A673 (cell line): ENCODE measurements at places on chromosomes 13 and 19. TPM values are rescaled to one million over a fixed set of nuclear protein-coding genes. Genes with fewer than 3 reads are reported as not detected.

Gene FOXO1
- total RNA-seq, result 2.9 and 3.0 TPM in 2 replicates

Gene KCNK6
- total RNA-seq, result 0.11 TPM in 1 of 2 replicates, not detected in the other

DNA sequence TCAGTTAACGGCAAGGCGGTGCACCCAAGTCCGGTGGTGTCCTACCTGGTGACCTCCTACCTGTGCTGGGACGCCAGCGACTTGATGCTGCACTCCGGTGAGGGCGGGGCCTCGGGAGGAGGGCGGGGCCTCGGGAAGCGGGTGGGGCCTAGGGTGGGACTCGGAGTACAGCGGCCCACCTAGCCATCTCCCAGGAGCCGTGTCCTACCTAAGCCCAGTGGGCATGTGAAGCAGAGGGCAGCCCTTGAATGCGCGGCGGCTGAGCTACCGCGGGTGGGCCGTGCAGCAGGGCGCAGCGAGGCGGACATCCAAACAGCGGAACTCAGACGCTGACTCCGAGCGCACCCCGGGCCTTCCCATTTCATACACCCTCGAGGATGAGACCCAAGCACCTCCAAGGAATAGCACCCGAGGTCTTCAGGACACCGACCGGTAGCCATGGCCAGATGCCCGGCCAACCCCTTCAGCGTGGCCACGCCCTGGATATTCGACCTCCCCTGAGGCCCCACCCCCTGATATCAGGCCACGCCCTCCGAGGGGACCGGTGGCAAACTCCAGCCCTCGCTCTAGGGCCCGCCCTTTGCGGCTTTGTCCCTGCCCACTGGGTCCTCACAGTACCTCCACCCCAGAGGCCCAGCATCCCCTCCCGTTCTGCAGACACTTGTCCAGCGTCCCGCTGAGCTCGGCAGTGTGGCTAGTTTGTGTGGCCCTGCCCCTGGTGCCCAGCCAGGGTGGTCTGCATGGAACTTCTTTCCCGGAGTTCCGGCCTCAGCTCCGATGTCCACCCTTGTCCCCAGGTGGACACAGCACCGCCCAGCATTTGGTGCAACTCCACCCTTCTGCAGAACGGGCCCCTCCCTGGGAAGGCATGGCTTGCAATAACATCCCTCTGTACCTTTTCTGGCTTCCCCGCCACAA is 5.4 kb downstream of the KLK1 start:
- no peaks in the 10 kb centered on the region for H3K4me1 ChIP-seq
- H3K4me3 ChIP-seq, result peak overlapping the region; percentile 46
- no peak overlapping the region for H3K27ac ChIP-seq
- H3K36me3 ChIP-seq, result no peaks in the 10 kb centered on the region
- H3K27me3 ChIP-seq, result peaks cover 7% of the 10 kb centered on the region

GRCh38 chr19:30966486-30966885 is 382.8 kb downstream of the TSHZ3 start:
- H3K4me1 ChIP-seq, result no peaks in the 10 kb centered on the region
- no peak for DNase-seq
- H3K4me3 ChIP-seq, result no peak overlapping the region
- H3K36me3 ChIP-seq, result no peaks in the 10 kb centered on the region

DNA sequence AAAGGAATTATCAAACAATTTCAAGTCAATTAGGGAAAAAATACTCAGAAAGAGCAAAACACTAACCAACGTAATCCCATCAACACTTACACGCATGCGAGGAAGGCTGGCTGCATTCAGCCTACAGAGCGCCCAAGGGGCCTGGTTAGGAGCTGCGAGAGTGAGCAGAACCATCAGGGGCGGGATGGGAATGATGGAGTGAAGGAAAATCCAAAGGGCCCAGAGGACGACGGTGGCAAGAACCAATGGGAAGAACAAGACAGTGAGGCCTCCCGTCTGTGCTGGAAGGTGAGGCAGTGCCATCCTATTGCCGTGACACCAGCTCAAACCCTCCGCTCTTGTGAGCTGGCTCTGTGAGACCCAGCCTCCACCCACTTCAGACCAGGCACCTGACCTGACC is 253.0 kb downstream of the IRS2 start:
- no peak overlapping the region for H3K27ac ChIP-seq
- no peak overlapping the region for H3K4me3 ChIP-seq
- DNase-seq, result no peak
- H3K36me3 ChIP-seq, result no peaks in the 10 kb centered on the region
- no peaks in the 10 kb centered on the region for H3K27me3 ChIP-seq
- H3K4me1 ChIP-seq, result no peaks in the 10 kb centered on the region
